ENCODE measurements at places on chromosomes 6 and 20.

DNA sequence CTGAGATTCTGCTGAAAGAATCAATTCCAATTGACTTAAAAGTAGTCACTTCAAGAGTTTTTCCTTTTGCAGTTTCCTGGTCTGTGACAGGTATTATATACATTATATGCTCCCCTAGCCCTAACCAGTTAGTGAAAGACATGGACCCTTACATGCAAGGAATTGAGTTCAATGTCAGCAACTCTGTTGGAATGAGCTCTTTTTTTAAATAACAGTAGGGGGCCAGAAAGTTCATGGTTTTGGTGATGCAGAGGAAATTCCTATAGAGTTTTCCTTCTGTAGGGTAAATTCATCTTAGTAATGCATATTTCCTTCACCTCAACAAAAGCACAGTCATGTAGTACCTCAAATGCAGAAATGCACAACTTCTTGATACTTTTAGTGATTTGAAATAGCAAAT, 172.2 kb downstream of the KIF6 start:
- no peak for DNase-seq

DNA sequence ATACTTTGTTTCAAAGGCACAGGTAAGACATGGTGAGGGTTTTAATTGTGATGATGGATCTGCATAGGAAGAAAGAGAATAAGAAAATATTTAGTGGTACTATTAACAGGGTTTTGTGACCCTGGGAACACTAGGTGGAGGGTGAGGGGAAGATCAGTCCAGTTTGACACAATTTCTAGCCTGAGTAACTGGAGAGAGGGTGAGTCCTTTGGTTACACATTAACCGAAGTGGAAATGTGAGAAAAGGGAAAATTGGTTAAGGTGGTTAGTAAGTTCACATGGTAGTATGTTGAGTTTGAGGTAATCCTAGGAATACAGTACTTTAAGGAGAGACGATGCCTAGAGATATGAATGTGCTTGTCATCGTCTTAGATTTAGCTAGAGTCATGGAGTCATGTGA, 54.8 kb upstream of the POU3F2 start:
- no peak for DNase-seq

GRCh38 chr20:60883496-60883895, 368.6 kb upstream of the CDH4 start:
- DNase-seq = no peak

DNA sequence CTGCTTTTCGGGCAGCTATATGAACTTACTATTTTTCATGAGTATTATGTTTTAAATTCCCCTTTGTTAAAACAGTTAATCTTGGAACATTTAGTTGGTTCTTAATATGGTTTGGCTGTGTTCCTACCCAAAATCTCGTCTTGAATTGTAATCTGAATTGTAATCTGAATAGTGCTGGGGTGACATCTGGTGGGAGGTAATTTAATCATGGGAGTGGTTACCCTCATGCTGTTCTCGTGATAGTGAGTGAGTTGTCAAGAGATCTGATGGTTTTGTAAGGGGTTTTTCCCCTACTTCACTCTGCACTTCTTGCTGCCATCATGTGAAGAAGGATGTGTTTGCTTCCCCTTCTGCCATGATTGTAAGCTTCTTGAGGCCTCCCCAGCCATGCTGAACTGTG, 305.4 kb upstream of the MAP3K7 start:
- no peak for DNase-seq

GRCh38 chr6:150603176-150603575, 3.5 kb downstream of the PLEKHG1 start:
- no peak for DNase-seq

DNA sequence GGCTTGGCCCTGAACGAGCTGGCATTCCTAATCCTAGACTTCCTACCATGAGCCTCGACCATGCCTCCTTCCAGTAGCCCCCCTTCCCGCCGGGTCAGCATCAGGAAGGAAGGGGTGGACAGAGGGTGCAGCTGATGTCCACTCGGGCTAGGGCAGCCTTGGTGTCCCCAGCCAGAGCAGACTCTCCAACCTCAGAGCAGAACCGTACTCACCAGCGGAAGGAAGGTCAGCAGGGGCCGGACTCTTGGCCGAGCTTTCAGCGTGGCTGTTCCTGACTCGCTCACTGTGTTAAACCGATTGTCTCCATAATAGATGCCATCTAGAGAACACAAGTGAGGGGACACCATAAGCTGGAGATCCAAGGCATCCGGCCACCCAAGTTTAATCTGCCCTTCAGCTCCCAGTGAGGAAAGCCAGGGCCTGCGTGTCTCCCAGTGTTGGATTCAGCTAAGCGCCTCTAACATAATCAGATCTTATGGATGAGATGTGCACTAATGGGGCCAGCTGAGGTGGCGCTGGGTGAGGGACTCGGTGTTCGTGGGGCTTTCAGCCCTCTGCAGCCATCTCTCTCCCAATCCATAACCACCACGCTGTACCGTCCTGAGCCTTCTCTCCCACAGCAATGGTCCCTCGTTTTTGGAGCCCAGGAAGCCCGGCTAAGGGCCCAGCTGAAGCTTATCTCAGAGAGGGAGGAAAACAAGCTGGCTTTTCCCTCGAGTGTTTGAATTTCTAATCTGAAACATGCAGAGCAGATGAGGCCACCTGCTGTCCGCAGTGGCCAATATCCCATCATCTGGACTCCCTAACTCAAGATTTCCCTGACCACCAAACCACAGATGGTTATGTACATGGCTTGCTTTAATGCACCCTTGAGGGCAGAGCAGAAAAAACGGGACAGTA, 13.7 kb downstream of the C6orf132 start:
- no peak for DNase-seq
